ENCODE measurements at places on chromosomes 12 and 14.
A peak's percentile ranks its signal among the peaks of the same experiment; 100 is the strongest.

GRCh38 chr12:110957159-110957558 lies 36.8 kb upstream of the MYL2 start:
- no peak for DNase-seq

DNA sequence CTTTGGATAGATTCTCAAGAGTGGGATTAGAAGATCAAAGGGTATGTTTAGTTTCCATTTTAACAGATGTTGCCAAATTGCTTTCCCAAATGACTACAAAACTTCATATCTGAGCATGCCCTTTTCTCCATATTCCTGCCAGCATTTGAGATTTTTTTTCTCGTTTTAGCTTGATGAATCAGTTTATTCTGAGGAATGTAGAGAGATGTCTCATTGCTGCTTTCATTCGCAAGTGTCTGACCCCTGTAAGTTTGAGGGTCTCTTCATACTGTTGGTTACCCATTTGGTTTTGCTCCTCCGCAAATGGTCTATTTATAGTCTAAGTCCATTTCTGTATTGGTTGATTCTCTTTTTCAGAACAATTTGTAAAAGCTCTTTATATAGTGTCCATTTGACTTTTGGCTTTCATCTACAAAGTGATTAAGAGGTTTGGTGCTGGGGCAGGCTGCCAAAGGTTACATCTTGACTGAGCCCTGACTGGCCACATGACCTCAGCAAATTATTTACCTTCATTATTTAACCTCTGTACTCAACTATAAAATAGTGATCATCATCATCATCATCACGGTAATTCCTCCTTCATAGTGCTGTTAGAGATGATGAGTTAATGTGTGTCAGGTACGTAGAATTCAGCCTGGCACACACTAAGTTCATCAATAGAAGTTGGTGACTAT lies 33.6 kb downstream of the HCAR2 start:
- no peak for DNase-seq

GRCh38 chr12:123384318-123384993 lies 524 bp downstream of the KMT5A start:
- DNase-seq, result no peak

- no peak for DNase-seq
Observed at GRCh38 chr12:106091446-106091820, 47.3 kb downstream of the NUAK1 start.

GRCh38 chr14:26204728-26205479 lies 392.9 kb downstream of the NOVA1 start:
- no peak for DNase-seq

DNA sequence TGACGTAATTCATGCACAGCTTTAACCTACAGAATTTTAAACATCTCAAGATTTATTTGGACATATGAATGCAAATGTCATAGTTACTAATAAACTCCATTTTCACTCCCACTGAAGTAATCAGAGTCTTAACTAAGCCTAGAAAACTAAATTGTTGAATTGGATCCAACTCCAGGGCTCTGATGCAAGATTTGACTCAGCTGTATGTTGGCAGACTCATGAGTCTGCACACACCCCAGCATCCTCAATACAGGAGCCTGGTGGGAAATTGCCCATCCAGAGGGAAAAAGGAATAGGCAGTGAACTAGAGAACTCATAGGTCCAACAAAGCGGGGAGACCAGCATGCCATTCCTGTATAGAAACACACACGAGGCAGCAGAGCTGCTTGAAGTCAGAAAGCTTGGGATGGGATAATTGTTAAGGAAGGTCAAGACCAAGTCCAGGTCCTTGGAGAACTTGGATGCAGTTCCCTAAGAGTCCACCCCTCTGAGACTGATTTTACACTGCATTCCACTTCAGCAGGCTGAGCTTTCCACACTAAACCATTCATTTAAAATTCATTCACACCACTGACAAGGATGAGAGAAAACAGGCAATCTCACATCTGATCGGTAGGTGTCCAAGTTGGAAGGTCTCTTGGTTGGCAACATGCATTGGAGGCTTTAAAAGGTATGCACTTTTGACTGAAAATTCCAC lies 14.4 kb downstream of the TMTC1 start:
- no peak for DNase-seq

GRCh38 chr12:98741556-98742265 lies 96.6 kb downstream of the APAF1 start:
- DNase-seq, result no peak

- DNase-seq, result no peak
Observed at GRCh38 chr12:99605-100004, 33.0 kb downstream of the IQSEC3 start.

DNA sequence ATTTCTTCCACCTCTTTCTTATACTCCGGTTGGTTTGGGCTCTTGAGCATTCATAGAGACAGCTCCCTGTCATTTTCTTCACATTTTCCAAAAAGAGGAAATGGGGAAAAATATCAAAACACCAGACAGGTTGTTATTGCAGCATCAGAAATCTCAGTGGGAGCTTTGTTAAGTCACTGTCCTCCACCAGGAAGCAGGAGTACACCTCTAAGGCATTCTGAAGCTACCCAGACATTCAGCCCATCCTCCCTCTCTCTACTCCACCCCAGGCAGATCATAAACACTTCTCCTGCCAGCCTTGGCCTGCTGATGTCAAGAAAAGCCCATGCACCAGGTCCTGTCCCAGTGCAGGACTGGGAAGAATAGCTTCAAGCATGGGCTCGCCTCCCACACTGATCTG lies 1198.3 kb downstream of the VRK1 start:
- DNase-seq, result no peak

GRCh38 chr14:104993808-104994591 lies 8.4 kb downstream of the CLBA1 start:
- DNase-seq, result no peak

DNA sequence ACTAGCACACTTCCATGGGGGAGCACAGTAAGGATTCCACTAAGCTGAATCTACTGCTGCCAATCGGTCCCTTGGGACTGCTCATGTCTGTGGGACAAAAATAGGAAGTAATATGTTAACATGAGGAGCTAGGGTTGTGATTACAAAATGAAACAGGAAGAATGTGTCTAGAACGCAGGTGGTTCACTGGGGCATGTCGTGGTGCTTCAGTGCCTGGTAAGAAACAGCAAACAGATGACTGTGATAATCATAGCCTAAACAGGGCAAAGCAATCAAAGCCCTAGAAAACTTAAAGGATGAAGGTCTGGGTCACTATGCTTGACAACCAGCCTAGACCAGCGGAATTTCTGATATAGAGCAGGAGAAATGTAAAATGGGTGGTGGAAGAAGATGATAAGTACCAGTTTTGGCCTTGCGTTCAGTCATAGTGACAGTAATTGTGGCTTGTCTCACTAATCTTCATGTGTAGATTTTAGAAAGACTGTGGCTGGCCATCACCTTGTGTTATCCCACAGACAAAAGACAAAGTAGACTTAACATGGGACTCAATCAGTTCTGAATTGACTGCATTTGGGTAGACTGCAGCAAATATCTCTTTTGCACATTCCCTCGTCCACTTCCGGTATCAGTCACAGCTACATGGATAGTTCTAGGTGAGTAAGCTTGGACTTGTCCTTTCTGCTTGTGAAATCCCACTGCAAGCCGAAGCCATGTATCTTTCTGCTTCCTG lies 51.4 kb downstream of the WASHC3 start:
- DNase-seq, result no peak

GRCh38 chr14:82657186-82657675 lies 1123.6 kb upstream of the SEL1L start:
- no peak for DNase-seq

GRCh38 chr12:67988601-67989021 lies 636 bp upstream of the IFNG-AS1 start:
- DNase-seq, result no peak

- DNase-seq, result peak; percentile 78
Observed at GRCh38 chr12:113862590-113863454, 103.3 kb downstream of the RBM19 start.

DNA sequence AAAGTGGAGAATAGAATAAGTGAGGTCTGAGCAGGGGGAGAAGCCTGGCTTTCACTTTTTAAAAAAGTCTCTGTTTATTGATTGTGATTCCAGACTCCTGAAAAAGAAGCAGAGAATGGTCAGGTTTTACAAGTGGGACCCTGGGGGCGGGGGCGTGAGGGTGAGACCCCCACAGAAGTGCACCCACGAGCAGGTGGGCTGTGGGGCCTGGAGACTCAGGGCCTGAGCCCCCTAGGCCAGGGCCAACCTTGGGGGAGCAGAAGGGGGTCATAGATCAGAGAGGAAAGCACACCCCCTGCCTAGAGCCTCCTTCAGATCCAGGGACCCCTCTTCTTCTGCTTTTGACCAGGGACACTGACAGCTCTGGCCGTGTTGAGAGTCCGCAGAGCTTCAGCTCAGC lies 180.3 kb downstream of the ADGRD1 start:
- no peak for DNase-seq

DNA sequence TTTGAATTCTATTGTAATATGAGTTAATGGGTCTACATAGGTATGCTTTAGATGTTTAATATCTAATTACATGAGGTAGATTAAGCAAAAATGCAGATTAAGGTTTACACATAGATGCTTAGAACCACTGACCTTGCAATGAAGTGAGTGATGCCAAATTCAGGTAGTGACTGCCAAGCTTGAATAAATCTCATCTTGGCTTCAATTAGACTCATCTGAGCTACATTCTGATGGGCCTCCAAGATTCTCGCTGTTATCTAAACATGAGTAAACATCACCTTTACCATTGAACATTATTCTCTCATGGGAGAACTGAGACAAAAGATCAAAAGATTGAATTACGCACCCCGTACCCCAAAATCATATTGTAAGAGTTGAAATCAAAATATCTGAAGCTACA lies 68.8 kb upstream of the GNPNAT1 start:
- no peak for DNase-seq

DNA sequence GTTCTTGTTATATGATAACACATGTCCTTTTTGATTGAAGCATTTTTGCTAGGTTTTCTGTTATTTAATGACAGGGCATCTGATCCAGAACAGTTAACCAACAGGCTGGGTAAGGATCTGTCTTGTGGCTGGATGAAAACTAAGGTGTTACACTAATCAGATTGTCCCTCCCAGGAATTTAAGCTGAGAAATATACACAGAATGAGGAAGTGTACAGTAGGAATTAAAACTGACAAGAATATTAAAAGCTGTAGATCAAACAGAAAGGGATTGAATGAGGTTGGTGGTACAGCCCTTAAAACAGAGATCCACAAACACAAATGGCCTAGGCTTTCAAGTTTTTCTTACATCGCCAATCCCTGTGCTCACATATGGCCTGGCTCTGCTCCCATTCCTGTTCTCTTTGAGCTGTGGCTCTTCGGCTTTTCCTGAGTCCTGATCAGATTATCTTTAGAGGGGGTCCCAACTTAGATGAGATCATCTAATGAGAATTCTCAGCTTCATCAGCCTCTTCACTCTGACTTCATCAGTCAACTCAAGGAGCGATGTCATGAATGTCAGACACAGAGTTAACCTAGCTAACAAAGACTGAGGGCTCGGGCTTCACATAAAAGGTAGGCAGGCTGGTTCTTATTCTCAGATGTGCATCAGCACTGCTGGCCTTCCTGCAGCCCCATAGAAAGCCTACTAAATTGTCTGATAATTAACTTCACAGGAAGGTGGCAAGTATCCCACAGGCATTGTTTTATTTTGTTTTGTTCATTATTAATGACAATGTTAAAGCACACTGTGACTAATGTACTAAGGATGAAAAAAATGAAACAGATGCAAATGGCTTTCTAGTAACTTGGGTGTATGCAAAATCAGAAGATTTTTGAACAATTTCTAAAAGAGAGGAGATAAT lies 11.4 kb downstream of the PYGL start:
- DNase-seq, result no peak

- DNase-seq, result no peak
Observed at GRCh38 chr12:11998944-11999315, 71.8 kb upstream of the BCL2L14 start.

- DNase-seq, result no peak
Observed at GRCh38 chr14:68442828-68443629, 349.8 kb downstream of the ZFP36L1 start.

DNA sequence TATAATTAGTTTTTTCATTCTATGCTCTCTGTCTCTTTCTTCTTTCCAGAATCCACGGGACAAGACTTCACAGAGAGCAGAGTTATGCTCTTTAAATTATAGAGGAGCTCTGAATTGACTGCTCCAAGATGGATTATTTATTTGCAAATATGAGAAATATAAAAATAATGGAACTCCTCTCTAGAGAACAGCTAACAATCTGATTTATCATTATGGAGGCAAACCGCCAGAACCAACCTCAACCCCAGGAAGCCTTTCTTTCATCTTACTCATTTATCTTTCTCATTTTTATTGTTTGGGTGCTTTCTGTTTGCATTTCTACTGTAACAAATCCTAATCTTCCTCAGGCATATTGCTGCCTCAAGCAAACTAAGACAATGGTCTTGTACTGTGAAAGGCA lies 216.5 kb downstream of the C12orf50 start:
- DNase-seq, result no peak

- peak; percentile 57 for DNase-seq
Observed at GRCh38 chr12:1540690-1541089, 53.7 kb downstream of the FBXL14 start.

DNA sequence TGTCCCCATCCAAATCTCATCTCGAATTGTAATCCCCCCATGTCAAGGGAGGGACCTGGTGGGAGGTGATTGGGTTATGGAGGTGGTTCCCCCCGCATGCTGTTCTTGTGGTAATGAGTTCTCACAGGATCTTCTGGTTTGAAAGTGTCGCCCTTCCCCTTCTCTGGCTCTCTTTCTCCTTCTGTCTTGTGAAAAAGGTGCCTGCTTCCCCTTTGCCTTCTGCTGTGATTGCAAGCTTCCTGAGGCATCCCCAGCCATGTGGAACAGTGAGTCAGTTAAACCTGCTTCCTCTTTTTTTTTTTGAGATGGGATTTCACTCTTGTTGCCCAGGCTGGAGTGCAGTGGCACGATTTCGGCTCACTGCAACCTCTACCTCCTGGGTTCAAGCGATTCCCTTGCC lies 104.0 kb downstream of the CCDC91 start:
- no peak for DNase-seq

- DNase-seq, result no peak
Observed at GRCh38 chr12:57840726-57841125, 5.8 kb downstream of the CTDSP2 start.

GRCh38 chr12:126219654-126220279 lies 1154.5 kb downstream of the AACS start:
- DNase-seq, result no peak

GRCh38 chr12:14871247-14871646 lies 14.4 kb downstream of the MGP start:
- no peak for DNase-seq

DNA sequence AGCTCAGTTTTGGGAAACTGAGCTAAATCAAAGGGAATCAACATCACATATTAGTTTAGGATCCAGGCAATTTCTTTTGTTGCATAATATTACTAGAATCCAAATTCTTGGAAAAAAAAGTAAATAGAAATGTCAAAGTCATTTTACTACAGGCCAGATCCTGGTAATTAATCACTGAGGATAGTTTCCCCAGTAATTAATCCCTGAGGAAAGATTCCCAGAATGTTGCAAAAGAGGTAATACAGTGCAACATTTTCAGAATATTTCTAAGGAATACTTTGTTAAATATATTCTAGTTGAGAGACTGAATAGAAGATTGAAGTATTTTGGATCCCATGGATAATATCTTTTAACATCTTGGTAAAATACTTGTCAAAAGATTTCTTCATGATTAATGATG lies 207.0 kb upstream of the GARIN2 start:
- no peak for DNase-seq

GRCh38 chr14:36424478-36425102 lies 95.4 kb downstream of the NKX2-1 start:
- no peak for DNase-seq

All from urothelium cell line (cell line).